ENCODE measurements at places on chromosomes 12 and 14.

- DNase-seq: peak; percentile 4
These were observed 30.5 kb downstream of the PLXNC1 start for GRCh38 chr12:94178882-94179281.

DNA sequence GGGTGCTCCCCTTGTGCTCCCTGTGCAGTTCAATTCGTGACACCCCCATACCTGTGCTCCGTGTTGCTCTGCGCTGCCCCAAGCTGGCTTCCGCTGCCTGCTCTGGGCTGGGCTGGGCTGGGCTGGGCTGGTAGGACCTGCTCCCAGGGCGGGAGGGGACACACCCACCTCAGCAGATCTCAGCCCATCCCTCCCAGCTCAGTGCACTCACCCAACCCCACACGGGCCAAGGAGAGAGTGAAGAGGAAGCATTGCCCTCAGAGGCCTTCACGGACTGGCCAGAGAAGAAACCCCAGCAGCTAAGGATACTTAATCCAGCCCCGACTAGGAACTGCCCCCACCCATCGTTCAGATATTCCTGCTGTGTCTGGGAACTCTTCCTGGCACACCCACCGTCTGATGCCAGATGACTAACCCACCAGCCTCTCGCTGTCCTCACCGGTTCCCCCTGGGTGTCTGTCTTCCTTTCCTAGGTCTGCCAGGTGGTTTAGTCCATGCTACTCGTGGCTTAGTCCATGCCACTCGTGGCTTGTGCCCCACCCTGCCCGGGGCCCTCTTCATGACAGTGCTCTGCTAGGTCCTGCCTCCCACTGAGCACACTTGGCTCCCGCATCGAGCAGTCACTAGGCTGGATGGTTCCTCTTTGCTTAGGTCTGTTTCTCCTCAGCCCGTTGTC lies at the start of gene LPAR5:
LPAR5 (minus strand) TSS at position 104 of the 676 bp plus-strand sequence. CDS start 14,711 bp downstream, outside the sequence.
- DNase-seq: no peak

- no peak for DNase-seq
These were observed 353.8 kb downstream of the AACS start for GRCh38 chr12:125418902-125419564.

DNA sequence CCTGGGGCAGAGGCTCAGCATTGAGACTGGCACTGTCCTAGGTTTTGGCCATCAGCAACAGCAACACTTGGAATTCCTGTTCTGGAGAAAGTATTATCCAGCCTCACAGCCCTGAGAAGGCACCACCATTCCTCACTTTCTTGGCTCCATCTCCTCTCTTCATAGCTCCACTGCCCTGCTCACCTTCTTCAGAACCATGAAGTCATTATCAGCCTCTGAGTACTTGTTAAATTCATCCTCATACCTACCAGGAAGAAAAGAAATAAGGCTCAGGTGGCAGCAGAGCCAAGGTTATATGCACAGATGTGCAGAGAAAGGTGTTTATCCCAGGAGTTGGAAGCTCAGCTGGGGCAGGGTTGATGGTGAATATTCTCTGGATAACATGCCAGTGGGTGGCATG lies 25.4 kb downstream of the KRT76 start:
- DNase-seq: no peak

GRCh38 chr12:121124402-121125109 lies 8.1 kb upstream of the P2RX7 start:
- no peak for DNase-seq

- no peak for DNase-seq
These were observed 1.6 kb downstream of the AEBP2 start for GRCh38 chr12:19440916-19441315.

DNA sequence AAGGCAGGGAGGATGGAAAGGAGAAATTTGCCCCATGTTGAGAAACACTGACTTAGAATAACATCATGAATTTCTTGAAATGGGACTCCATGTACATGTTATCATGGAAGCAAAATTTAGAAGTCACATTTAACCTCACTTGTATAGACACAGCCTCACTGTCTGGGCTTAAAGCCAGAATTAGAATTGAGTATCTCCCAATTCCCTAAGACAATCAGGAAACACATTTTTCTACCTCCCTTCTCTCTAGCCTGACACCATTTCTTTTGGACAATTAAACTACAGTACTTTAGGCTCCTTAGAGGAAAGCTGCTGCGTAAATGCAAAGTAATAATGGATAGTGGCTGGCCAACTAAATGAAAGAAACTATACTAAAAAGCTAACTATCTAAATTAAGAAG lies 795.5 kb downstream of the C12orf50 start:
- no peak for DNase-seq

- DNase-seq: no peak
These were observed 172.4 kb upstream of the IGF1 start for GRCh38 chr12:102652645-102653313.

DNA sequence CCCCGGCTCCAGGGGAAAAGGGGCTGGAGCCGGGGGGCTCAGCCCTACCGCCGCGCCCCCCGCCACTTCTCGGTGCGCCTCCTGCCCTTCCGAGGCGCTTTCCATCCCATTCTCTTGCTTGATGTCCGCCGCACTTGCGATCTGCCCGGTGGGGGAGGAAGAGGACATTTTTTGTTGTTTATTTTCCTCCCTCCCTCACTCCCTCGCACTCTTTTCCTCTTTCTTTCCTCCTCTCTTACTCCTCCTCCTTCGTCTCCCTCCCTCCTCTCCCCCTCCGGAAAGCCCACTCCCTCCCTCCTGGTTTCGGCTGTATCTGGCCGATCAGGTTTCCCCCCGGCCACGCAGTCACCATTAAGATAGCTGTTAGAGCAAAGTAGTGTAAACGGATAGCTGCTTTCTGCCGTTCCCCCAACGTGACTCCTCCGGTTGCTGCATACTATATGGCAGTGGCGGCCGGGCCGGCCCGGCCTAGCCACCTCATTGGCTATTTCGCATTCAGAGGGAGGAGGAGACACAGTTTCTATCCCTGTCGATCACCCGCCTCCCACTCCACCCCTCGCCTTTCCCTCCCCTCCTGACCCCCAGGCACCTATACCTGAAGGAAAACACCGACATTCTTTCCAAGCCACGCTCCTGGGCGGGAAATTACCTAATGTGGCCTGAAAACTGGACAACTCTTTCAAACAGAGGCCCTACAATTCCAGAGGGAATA lies at the start of gene SIX4:
SIX4 (minus strand) TSS at position 445 of the 712 bp plus-strand sequence; CDS start at position 168, 277 bp downstream.
- DNase-seq: peak; percentile 74

DNA sequence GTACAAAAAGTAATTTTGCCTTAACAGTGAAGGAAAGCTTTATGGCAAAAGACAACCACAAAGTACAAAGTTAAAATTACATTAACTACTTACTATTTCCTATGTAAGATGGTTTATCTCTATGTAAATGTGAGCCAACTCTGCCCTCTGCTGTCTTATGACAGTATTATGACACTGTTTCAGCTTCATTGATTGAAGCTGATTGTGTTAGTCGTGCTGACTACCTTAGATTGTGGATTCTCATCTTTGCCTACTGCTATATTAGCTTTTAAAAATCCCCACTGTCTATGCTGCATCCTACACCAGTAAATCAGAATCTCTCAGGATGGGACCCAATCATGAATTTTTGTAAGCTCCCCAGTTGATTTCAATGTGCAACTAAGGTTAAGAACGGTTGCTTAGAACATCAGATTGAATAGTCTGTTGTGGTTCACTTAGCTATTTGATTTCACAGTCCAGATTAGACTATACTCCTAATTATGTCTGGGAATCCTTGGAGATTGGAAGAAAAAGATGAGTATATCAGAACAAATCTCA lies 12.2 kb upstream of the SPTB start:
- DNase-seq: peak; percentile 83

DNA sequence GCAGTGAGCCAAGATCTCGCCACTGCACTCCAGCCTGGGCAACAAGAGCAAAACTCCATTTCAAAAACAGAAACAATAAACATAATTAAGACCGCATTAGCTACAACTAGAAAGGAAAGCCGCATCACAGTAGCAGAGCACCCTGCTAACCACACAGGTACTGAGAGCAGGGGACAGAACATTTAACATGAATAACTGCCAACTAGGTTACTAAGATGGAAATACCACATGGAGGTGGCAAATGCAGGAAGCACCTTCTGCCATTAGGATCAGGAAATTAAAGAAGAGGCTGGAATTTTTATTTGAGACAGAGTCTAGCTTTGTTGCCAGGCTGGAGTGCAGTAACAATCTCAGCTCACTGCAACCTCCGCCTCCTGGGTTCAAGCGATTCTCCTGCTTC lies 41.9 kb downstream of the CDC42BPB start:
- DNase-seq: no peak

DNA sequence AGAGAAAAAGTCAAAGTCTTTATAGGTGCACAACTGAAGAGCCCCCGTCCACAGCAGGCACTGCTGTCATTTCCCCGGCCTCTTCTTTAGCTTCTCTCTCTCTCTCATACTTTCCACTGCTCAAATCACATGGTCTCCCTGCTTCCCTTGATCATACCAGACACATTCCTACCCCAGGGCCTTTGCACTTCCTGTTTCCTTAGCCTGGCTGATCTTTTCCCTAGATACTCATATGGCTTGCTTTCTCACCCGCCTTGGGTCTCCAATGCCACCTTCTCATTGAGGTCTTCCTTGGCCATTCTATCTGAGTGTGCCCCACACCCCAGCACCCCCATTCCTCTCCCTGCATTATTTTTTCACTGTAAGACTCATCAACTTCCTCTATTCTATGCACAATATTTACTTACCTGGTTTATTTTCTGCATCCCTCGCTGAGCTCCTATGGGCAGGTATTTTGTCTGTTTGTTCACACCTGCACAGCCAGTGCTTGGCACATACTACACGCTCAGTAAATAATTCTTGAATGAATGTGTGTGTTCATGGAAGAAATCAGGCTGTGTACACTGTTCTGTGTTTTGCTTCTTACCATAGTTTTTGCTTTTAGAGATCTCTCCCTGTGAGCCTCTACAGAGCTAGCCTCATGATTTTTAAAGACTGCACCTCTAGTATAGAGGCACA lies 31.9 kb downstream of the SERPINA1 start:
- DNase-seq: no peak

DNA sequence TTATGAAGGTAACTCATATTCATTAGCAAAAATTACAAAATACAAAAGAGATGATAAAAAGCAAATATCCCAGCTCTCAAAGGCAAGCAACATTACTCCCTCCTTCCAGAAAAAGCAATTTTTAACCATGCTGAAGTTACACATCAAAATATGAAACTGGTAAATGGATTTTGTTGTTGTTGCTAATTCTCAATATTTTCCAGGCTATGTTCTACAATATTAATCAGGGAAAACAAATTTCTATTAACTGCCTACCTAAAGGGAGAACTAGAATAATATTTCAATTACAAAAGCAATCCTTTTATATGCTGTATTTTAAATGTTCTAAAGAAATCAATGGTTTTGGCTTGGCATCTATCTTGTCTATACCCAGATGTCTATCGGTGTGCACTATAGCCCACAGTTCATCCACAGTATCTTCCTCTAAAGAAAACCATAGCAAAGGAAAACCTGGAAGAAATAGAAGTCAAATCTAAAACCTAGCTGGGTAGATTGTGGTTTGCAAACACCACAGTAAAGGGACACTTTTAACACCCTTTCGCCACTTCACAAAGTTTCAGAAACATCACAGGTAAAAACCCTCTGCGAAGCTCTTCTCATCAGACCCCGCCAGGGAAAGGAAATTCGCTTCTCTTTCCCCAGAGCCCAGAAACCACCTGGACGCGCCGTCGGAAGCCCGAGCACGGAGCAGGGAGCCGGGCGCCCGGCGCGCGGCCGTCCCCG lies 32.0 kb downstream of the TC2N start:
- DNase-seq: no peak

DNA sequence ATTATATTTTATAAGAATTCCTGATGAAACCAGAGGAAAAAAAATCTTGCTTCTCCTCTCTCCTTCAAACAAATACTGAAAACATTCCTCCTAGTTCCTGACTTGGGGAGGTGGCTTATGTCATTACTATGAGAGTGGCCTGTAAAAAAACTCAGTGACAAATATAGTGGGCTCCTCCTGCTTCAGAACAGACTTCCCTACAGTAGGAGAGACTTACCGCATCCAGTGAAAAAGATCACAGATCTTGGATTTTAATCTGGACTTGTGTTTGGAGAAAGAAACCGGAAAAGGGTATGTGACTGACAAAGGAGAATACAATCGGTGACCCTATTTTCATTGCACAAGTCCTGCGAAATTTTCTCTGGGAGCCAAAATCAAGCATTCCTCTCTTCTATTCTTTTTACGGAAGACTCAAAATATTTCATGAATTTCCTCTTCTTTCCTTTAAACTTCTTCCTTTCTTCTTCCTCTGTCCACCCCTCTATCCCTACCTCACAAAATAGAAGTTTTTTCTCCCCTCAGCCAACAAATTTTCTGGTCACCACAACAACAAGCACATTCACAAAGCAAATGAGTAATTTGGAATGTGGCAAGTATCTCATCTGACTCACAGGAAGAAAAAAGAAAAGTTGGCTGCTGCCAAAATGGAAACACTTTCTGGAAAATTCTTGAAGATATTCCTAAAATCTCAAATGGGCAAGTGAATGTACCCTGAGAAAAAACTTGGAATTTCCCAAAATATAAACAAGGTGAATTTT lies 185.1 kb upstream of the CDKN3 start:
- no peak for DNase-seq

DNA sequence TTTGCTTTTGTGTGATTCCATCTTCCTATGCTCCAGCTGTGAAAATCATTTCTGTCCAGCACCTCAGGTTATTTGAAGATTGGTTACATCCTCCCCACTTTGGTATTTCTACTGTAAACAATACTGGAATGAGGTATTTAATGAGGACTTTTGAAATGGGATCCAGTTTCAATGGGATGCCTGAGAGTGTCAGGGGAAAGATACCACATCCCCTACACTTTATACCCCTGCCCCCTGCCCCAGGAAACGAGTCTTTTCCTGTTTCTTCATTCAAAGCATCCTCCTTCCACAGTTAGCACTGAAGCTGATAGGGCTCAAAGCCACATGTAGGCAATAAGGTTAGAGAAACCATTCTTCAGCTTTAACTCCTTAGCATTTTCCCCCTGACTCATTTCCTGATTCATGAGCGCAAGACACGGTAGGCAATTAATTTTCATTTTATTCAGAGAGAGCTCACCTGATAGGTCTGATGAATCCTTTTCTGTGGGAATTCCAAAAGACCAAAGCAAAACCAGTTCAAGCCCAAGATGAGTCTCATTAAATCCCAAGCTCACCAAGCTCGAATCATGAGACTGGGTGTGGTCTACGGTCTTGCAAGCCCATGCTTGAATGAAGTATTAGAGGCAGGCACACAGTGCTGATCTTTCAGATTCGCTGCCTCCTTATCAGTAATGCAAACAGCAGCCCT lies 143.6 kb upstream of the CRY1 start:
- DNase-seq: peak; percentile 1

GRCh38 chr12:132444957-132445883 lies 44.7 kb upstream of the FBRSL1 start:
- peak; percentile 76 for DNase-seq

Measured in Kasumi-1 (cell line).